ENCODE measurements at places on chromosomes 4 and X. TPM values are rescaled to one million over a fixed set of nuclear protein-coding genes. Genes with fewer than 3 reads are reported as not detected.

DNA sequence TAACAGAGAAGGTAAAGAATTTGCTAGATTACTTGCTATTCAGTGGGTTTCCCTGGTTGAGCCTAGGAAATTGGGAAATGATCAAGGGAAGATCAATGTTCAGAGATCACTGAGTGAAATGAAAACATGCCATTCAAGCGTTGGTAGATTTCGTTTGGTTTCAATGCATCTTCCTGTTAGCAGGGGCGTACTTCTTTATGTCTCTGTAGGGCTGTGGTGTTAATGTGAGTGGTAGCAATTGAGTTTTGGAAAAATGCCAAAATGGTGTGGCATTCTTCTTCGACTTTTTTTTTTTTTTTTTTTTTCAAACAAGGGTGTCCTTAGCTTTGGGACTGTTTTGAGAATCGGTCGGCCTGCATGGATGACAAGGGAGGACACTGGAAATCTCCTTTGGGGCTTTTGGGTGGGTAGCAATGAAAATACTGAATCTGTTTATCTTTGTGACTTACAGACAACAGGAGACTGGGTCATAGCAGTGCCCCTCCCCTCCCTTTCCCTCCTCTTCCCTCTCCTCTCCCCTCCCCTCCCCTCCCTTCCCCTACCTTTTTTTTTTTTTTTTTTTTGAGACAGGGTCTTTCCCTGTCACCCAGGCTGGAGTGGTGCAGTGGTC, 50.4 kb downstream of the SPRY1 start:
- no peak for DNase-seq

- DNase-seq, result no peak
Measured at GRCh38 chr4:152161676-152162330, 374.1 kb downstream of the FBXW7 start.

GRCh38 chr4:15672101-15672500, 9.5 kb upstream of the FAM200B start:
- no peak for DNase-seq

CCNQ gene
- 31.2 TPM for total RNA-seq

CXorf49 gene
- not detected for total RNA-seq

FATE1 gene
- not detected for total RNA-seq

CT45A3 gene
- total RNA-seq, result not detected

ART3 gene
- total RNA-seq, result 0.74 TPM
